GM12878 (cell line): ENCODE measurements at places on chromosomes 5 and 9.
A peak's percentile ranks its signal among the peaks of the same experiment; 100 is the strongest.

- no peak for DNase-seq
Measured at GRCh38 chr9:130461218-130461630, 16.5 kb downstream of the ASS1 start.

DNA sequence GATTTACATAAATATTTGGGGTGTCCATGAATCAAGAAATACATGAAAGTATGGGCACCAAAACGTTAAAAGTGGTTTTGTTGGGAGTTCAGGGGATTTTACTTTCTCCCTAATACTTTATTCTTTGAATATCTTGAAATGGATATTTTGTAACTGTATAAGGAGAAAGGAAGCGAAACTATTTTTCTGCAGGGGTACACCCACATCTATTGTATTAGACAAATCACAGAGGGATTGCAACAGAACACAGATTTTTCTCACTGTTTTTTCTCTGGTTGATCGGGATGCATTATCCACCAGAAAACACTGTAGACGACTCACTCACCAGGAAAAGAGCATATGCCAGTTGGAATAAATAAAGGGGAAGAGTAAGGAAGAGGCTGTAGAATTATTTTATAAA lies 1.2 kb upstream of the RABGAP1 start:
- DNase-seq: no peak

- no peak for DNase-seq
Measured at GRCh38 chr5:134258896-134259295, 33.0 kb upstream of the PPP2CA start.

GRCh38 chr9:97501177-97501971 lies at the start of gene TMOD1:
Gene TMOD1 (plus strand): TSS chr9:97501666. CDS start chr9:97524189, 22,523 bp downstream.
- no peak for DNase-seq

GRCh38 chr9:99012957-99013512 lies 69.3 kb downstream of the COL15A1 start:
- DNase-seq: no peak

- DNase-seq: no peak
Measured at GRCh38 chr5:38846379-38847011, 683 bp downstream of the OSMR start.

DNA sequence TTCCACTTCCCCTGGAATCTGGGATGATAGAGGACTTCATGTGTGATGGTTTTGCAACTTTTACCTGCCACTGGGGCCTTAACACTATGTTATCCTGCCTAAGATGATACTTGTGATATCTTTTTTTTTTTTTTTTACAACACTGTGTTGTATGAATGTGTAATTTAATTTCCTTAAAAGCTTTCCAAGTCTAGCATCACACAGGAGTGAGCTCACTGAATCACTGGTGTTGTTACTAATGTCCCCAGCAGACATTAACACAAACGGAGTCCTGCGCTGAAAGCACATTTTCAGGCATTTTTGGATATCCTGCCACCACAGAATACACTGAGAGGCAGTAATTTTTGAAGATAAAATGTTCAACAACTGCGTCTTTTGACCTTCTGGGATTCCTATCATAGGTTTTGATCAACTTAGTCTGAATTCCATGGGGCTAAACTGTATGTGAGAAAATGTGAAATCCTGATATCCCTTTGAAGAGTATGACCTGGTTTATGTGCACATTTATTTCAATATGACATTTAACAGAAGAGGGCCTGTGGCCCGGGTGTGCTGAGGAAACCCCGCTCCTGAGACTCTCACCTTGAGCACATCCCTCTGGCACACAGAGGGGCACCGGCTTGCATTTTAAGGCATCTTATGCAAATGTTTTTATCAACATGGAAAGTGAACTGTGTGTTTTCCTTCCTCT lies 118.0 kb downstream of the FSTL4 start:
- DNase-seq: no peak

DNA sequence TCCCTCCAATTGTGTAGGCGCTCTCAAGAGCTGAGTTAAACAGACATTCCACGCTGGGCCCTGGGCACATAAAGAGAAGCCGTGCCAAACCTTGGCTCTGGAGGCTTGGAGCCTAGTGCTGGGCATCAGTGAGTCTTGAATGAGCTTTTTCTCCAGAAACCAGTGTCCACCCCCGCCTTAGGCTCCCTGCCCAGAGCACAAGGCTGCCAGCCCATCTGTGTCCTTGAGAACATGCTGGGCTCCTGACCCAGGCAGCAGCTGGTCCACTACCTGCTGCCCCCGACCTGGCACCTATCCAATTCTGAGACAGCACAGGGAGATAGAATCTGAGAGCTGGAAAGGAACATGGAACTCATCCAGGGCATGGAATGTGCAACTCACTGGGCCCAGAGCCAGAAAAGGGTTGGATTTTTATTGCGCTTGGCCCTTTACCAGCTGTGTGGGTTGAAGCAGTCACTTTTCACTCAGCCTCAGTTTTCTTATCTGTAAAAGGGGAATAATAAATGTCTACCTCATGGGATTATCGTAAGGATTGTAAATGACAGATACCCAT lies 92.4 kb upstream of the CPLX2 start:
- no peak for DNase-seq

GRCh38 chr5:90096415-90097081 lies 313.0 kb downstream of the CETN3 start:
- no peak for DNase-seq

GRCh38 chr5:178786859-178787499 lies 56.5 kb upstream of the ZNF354A start:
- DNase-seq: no peak

DNA sequence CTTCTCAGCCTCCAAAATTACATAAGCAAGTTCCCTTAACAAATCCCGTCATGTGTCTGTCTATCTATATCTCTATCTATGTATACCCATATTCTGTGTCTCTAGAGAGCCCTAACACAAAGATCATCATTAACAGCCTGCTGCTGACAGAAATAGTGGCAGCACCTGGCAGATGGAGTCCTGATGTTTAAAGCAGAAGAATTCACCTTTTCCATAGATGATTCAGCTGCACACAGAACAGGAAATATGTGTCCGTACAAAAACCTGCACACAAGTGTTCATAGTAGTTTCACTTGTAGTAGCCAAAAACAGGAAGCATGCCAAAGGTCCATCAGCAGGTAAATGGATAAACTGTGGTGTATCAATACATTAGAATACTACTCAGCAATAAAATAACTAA lies 45.0 kb upstream of the ACO1 start:
- peak; percentile 12 for DNase-seq

- no peak for DNase-seq
Measured at GRCh38 chr5:156543348-156544145, 216.6 kb downstream of the SGCD start.

- DNase-seq: no peak
Measured at GRCh38 chr9:3898461-3899218, 372.8 kb upstream of the RFX3 start.

- DNase-seq: no peak
Measured at GRCh38 chr5:1995491-1995890, 112.8 kb upstream of the IRX4 start.

DNA sequence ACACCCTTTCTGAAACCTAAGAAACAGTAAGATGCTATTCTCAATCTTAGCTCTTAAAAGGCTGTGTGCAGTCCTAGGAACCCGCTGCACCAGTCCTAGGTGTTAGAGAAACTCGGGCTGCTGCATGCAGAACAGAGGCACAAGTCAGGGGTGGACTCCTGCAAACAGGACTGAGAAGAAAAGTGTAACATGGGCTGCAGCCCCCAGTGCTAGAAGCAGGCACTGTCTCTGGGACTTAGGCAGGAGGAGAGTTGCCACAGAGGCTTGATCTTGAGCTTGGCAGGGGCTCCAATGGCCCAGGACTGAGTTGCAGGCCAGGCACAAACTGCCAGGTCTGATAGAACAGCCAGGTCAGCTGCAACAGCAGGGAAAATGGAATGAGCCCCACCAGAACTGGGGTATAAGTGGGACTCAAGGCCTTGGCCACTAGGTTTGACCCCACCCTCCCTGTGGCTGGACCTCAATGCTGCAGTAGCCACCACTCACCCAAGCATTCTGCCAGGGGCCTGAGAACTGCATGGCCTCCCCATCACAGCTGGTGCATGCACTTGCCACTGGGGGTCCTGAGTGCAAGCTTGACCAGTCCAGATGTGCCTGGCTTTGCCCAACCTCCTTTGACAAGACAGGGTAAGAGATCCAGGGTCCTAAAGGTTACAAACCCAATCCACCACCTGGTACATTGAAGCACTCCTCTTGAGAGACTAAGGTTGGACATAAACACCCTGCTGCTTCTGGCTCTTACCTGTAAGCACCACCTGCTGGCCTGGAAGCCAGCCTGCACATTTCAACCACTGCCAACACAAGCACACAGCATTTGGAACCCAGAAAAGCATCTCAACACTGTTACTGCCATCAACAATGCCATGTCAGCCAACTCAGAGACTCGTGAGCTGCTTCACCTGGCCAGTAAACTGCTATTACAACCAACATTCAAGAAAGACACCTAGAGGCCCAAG lies 103.3 kb downstream of the FBXL17 start:
- no peak for DNase-seq

GRCh38 chr5:140338336-140338735 lies 8.1 kb downstream of the HBEGF start:
- DNase-seq: no peak

DNA sequence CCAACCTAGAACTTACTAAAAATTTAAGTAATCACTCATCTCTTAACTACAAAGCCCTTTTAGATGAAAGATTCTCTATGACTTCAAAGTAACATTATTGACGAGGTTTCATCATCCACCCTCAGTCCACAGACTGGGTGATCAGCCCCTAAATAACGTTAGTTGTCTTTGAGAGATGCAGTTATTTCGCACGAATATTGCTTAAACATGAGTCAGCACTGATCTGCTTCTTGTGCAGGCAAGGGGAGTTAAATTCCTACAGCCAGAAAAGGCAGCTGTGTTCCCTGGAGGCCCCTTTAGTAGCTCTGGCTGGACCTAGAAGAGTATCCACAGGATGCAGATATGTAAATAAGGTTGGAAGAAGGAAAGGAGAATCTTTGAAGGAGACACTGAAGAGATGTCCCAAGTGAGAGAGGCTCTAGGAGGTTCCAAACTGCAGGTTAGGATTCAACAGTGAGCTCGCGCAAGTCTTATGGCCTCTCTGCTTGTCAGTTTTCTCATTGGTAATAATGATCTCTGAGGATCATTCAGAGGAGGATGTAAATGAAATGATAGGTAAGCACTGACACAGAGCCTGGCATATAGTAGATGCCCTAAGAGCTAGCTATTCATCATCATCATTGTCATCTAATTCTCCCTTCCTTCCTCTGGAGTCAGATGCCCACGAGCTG lies 122.2 kb upstream of the MAN2A1 start:
- no peak for DNase-seq

GRCh38 chr5:175659546-175660253 lies 1.8 kb downstream of the HRH2 start:
- no peak for DNase-seq

GRCh38 chr9:22131817-22132216 lies 122.7 kb upstream of the CDKN2B start:
- DNase-seq: no peak

- no peak for DNase-seq
Measured at GRCh38 chr9:85452841-85453240, 288.9 kb downstream of the AGTPBP1 start.

GRCh38 chr9:79221084-79221483 lies 350.7 kb upstream of the TLE4 start:
- no peak for DNase-seq
